ENCODE measurements at places on chromosomes 11 and 22.

- DNase-seq: no peak
Observed at GRCh38 chr11:120052196-120052775, 85.6 kb downstream of the TRIM29 start.

DNA sequence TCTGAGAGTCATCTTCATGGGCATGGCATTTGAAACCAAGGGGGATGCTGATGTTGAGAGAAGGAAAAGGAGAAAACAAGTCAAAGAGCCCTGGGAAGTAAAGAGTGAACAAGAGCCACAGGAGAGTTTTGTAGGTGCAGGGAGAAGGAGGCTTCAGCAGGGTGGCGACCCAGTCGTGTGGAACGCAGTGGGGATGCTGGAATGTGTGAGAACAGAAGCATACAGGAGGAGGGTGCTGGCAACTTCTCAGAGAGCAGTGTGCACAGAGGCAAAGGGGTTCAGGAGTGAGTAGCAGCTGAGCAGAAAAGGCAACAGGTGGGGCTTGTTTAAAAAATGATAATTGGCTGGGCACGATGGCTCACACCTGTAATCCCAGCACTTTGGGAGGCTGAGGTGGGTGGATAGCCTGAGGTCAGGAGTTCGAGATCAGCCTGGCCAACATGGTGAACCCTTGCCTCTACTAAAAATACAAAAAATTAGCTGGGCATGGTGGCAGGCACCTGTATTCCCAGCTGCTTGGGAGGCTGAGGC is 75.8 kb upstream of the PLET1 start:
- no peak for DNase-seq

- DNase-seq: no peak
Observed at GRCh38 chr11:129460714-129461113, 85.1 kb downstream of the BARX2 start.

DNA sequence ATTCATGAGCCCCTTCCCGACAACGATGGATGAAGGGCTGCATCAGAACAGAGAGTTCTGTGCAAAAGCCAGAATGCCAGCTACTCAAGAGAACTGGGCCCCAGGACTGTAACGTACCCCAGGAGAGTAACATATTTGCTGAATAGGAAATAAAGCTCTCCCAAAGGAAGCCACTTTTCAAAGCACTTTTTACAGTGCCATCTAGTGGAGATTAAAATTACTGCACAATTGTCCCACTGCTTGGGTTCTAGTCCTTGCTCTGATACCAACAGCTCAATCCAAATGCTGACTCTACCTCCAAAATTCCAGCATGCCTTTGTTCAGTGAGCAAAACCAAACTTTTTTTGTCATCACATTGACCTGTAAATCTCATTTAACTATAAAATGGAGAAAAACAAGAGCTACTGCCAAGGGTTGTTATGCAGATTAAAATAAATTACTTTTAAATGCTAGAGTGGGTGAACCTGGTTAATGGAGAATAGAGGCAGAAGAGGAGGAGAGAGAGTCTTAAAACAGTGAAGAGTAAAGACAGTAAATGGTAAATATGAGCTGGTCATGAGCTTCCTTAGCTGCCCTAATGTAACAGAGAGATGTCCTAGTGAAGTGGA is 87.6 kb upstream of the FSHB start:
- peak; percentile 55 for DNase-seq

- DNase-seq: no peak
Observed at GRCh38 chr11:965206-965775, 39.6 kb downstream of the AP2A2 start.

GRCh38 chr11:117192401-117192875 is 6.7 kb upstream of the TAGLN start:
- DNase-seq: no peak

GRCh38 chr11:17014833-17015626 is 816 bp upstream of the PLEKHA7 start:
- peak; percentile 17 for DNase-seq

- peak; percentile 88 for DNase-seq
Observed at GRCh38 chr11:20110908-20111669, 49.2 kb downstream of the DBX1 start.

GRCh38 chr11:6320411-6321155 is at the start of gene CAVIN3:
CAVIN3 (minus strand) TSS chr11:6320501; CDS start chr11:6320476, 25 bp downstream.
- peak; percentile 91 for DNase-seq

DNA sequence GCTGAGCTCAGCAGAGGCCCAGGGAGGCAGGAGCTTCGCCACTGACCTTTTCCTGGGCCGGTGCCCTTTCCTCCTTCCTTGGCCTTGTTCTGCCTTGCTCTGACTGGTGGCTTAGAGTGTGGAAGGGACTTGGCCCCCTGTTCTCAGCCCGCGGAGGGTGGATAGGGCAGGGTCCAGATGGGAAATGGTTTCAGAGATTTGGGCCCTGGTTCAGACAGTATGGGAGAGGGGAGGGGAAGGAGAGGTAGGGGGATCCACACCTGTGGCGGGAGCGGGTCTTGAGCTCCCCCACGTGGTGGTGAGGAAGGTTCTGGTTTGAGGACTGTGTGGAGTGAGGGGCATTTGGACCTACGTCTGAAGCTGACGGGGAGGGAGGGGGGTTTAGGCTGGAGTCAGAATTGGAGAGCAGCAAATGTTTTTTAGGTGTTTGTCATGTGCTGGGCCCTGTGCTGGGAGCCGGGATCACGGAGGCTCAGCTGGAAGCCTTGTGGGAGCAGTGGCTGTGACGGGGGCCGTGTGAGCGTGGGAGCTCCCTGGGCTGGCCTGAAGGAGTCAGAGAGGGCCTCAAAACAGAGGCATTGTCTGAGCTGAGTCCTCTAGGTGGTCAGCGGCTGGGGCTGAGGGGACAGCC is 27.2 kb downstream of the SHANK3 start:
- no peak for DNase-seq

GRCh38 chr11:13261591-13262061 is 16.0 kb upstream of the BMAL1 start:
- DNase-seq: peak; percentile 84

DNA sequence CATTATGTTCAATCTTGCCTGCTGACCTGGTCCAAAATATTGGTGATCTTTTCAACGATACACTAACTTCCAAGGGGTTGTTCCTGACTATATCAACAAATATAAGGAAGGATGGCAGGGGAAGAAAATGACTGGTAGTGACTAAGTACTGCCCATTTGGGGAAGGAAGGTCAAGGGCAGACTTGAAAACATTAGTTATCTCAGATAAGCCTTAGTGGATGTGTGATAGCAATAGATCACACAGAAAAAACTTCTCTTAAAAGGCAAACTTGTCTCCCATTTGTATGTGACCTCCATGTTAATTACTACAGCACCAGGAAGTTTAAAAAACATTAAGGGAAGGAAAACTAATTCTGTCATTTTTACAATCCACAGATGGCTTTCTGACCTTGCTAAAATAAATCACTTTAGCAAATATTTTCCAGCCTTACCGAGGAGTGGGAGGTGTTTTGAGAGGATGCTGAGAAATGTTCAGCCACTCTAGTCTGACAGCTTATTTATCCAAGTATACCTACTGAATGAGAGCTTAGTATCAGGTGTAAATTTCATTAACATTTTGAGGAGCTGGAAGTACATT is 88.2 kb upstream of the DDI1 start:
- no peak for DNase-seq

DNA sequence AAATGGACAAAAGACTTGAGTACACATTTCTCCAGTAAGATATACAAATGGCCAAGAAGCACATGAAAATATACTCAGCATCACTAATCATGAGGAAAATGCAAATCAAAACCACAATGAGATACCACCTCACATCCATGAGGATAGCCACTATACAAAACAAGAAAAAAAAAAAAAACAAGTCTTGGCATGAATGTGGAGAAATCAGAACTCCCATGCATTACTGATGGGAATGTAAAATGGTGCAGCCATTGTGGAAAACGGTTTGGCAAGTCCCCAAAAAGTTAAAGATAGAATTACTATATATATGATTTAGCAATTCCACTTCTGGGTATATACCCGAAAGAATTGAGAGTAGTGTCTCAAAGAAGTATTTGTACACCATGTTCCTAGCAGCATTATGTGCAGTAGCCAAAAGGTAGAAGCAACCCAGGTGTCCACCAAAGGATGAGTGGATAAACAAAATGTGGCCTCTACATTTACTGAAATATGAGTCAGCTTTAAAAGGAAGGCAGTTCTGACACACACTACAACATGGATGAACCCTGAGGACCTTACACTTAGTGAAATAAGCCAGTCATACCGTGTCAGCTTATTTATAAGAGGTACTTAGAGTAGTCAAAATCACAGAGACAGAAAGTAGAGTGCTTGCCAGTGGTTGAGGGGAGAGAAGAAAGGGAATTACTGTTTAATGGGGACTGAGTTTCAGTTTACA is 146.3 kb downstream of the WNT7B start:
- peak; percentile 64 for DNase-seq

Data from cardiac fibroblast (primary cell).